ENCODE measurements at places on chromosomes 1 and 21.

- no peak for DNase-seq
These were observed 50.7 kb downstream of the PRDM16 start for GRCh38 chr1:3119725-3120124.

DNA sequence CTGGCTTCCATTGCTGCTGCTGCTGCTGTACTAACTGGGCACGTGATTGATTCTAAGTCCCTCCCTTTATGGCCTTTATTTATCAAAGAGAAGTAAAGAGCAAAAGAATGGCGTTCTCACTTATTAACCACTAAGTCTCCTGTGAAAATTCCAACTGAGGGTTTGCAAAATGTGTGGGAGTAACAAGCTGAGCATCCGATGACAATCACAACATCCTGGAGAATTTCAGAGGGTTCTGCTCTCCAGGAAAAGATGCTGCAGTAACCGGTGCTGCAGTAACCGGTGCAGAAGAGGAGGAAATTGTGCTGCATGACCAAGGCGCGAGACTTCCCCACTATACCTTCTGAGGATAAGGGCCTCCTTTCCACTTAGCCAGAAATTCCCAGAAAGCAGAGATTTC lies 12.7 kb upstream of the MX2 start:
- no peak for DNase-seq

GRCh38 chr1:61348025-61348665 lies 265.8 kb downstream of the NFIA start:
- DNase-seq = no peak

GRCh38 chr1:25890239-25891034 lies 14.9 kb upstream of the PAQR7 start:
- no peak for DNase-seq

DNA sequence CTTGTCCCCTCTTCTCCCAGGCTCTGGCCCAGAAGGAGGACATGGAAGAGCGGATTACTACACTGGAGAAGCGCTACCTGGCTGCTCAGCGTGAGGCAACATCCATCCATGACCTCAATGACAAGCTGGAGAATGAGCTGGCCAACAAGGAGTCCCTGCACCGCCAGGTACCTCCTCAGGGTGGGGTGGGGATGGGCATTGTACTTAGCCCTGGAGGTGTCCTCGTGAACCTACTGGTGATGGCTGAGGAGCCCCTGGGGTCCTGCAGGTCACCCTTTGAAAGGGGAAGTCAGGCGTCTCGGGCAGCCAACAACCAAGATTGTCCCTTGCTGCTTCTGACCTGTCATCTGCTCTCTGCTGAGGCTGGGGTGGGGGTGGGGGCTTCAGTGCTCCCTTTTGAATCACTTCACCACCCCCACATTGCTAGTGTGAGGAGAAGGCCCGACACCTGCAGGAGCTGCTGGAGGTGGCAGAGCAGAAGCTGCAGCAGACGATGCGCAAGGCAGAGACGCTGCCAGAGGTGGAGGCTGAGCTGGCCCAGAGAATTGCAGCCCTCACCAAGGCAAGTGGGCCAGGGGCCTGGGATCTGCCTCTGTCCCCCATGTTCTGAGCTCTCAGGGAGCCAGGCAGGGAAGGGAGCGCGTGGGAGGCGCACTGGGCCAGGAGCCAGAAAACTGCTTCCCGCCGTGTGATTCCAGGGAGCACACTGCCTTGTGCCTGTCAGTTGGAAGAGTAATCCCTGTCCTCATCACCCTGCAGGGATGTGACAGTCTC lies 19.7 kb downstream of the PPFIA4 start:
- DNase-seq = no peak

GRCh38 chr1:110210604-110211495 lies 736 bp downstream of the KCNC4 start:
- DNase-seq = peak; percentile 67

- DNase-seq = peak; percentile 89
These were observed 5.5 kb downstream of the TNFRSF25 start for GRCh38 chr1:6460301-6461050.

GRCh38 chr1:233355841-233356704 lies 28.5 kb downstream of the MAP3K21 start:
- no peak for DNase-seq

- peak; percentile 74 for DNase-seq
These were observed 102.5 kb upstream of the TARDBP start for GRCh38 chr1:10909697-10910680.

GRCh38 chr1:38021969-38022368 lies 9.4 kb downstream of the UTP11 start:
- DNase-seq = no peak

DNA sequence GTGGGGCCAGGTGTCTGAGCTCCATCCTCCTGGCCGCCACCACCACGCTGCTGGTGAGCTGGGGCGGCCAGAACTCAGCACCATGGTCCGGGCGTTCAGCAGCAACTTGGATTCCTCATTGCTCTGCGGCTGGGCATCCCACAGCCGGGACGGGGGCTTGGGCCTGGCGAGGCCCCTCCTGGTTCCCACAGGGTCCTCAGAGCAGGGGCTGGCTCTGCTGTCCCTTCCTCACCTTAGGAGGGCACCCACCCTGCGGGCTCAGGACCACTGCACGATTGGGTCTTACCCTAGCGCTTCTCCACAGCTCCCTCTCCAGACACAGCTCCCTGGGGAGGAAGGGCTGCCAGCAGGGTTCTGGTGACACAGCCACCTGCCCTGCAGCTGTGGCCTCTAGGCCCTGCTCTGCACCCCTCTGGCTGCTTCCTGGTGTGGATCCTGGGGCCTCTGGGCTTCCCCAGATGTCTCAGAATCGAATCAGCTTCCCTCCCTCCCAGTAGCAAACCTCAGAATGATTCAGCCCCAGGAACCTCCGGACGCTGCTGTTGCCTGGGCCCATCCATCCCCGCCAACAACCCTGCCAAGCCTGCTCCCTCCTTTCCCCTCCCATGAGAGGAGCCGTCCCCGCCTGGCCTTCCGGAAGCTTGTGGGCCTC lies 25.0 kb downstream of the CRYAA start:
- no peak for DNase-seq

GRCh38 chr1:217029281-217030157 lies 306.3 kb upstream of the ESRRG start:
- no peak for DNase-seq

DNA sequence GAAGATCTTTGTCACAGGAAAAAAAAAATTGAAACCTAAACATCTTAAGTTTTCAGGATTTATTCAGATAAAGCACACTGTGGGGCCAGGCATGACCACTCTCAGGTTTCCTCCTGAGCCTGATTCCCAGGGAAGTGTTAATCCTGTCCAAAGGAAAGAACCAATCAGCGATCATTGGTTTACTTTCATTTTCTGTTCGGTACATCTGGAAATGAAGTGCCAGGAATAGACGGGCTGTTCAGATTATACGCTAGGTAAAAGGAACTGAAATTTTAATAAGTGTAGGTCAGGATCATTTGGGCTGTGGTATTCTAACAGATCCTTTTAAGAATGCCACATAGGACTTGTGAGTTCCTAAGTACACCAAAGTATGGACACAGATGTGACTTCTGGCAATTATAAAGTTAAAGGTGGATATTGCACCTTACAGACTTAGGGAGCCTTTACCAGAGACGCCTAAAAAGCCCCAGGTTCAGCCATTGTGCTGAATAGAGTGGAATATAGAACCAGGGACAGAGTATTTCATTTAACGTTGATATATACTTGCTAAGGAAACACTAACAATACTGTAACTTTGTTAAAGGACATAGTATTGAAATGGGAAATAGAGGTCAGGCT lies 9.3 kb upstream of the CACYBP start:
- no peak for DNase-seq

GRCh38 chr1:54265659-54266058 lies 65.7 kb downstream of the MRPL37 start:
- DNase-seq = no peak

- no peak for DNase-seq
These were observed 54.8 kb downstream of the SSX2IP start for GRCh38 chr1:84635429-84635828.

DNA sequence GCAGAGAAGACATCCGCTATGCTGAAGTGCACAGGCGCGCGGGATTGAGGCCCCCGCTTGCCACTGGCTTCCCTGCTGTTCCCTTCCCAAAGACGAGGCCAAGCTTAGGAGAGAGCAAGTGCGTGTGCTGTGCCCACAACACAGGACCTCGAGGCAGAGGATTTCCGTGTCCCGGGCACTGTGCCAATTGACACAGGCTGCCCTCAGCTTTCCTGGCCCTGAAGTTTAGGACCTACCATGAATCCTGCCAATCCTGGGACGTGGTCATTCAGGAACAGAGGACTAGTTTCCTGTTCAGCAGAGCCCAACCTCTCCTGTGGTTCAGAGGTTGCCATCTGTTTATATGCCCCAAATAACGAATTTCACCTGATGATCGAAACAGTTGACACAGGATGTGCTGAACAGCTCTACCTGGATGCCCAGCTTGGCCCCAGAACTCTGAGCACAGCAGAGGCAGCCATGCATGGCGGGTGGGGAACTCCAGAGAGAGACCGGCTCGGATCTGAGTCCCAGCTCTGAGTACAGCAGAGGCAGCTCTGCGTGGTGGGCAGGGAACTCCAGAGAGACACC lies 22.0 kb downstream of the SLC37A1 start:
- no peak for DNase-seq

GRCh38 chr1:19512545-19512944 lies 27.2 kb upstream of the CAPZB start:
- no peak for DNase-seq

DNA sequence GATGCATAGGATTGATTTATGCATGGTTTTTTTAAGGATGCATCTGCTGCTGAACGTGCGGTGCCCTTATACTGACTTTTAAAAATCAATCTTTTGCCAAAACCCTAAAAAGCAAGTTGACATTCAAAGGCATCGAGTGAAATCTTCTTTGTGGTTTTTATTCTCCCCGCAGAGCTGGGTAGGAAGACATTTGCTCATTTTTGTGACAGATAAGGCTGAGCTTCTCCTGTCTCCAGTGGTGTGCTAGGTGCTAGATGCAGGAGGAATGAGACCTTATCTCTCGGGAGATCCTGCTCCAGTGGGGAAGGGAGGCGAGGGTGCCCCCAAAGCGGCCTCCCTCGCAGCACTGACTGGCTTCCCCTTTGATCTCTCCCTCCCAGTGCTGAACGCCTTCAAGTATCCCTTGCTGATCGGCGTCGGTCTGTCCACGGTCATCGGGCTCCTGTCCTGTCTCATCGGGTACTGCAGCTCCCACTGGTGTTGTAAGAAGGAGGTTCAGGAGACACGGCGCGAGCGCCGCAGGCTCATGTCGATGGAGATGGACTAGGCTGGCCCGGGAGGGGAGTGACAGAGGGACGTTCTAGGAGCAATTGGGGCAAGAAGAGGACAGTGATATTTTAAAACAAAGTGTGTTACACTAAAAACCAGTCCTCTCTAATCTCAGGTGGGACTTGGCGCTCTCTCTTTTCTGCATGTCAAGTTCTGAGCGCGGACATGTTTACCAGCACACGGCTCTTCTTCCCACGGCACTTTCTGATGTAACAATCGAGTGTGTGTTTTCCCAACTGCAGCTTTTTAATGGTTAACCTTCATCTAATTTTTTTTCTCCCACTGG lies 14.9 kb upstream of the CD101 start:
- DNase-seq = peak; percentile 32

GRCh38 chr1:109383854-109384253 lies 13.9 kb downstream of the SORT1 start:
- DNase-seq = no peak

- DNase-seq = no peak
These were observed 26.3 kb upstream of the TINAGL1 start for GRCh38 chr1:31549809-31550620.

DNA sequence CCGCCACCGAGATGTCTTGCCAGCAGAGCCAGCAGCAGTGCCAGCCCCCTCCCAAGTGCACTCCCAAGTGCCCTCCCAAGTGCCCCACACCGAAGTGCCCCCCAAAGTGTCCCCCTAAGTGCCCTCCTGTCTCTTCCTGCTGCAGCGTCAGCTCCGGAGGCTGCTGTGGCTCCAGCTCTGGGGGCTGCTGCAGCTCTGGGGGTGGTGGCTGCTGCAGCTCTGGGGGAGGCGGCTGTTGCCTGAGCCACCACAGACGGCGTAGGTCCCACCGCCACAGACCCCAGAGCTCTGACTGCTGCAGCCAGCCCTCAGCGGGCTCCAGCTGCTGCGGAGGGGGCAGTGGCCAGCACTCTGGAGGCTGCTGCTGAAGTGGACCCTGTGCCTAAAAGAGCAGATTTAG lies 1.4 kb downstream of the LCE1F start:
- no peak for DNase-seq

GRCh38 chr1:56200442-56200841 lies 378.9 kb downstream of the PLPP3 start:
- no peak for DNase-seq

GRCh38 chr1:85992791-85993190 lies 163.8 kb downstream of the COL24A1 start:
- DNase-seq = no peak

- DNase-seq = peak; percentile 9
These were observed 1.2 kb downstream of the UBR4 start for GRCh38 chr1:19208710-19209438.

DNA sequence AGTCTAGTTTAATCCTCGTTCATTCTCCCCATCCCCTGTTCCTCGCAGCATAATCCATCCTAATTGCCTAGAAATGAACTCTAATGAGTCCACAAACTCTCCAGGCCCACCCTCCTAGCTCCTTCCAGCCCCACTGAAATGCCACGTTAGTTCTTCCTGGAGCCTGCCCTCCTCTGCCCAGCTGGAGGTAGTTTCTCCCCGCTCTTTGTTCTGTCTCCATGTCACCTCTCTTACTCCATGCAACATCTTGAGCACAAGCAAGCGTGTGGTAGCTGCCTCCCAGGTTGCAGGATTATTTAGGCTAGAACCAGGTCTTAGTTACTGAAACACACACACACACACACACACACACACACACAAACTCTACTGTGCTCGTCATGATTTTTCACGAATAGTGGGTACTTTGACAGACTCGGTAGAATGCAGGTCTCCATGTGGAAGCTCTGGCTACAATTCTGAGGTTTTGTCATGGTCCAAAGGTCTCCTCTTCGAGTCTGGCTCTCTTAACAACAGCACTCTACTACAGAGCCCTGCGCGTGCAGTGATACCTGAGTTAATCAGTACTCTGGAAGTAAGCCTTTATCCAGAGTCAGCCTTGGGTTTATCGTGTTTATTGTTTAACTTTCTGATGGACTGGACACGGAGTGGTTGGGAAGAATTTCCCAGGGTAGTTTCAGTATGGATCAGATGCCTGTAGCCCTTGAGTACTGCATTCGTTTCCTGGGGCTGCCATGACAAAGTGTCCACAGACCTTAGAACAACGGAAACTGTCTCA lies 27.5 kb downstream of the HUNK start:
- DNase-seq = no peak

Measured in CD4-positive, alpha-beta T cell treated with Interleukin-4 for 1 hour (primary cell).